ENCODE measurements at places on chromosomes 5 and 9.

DNA sequence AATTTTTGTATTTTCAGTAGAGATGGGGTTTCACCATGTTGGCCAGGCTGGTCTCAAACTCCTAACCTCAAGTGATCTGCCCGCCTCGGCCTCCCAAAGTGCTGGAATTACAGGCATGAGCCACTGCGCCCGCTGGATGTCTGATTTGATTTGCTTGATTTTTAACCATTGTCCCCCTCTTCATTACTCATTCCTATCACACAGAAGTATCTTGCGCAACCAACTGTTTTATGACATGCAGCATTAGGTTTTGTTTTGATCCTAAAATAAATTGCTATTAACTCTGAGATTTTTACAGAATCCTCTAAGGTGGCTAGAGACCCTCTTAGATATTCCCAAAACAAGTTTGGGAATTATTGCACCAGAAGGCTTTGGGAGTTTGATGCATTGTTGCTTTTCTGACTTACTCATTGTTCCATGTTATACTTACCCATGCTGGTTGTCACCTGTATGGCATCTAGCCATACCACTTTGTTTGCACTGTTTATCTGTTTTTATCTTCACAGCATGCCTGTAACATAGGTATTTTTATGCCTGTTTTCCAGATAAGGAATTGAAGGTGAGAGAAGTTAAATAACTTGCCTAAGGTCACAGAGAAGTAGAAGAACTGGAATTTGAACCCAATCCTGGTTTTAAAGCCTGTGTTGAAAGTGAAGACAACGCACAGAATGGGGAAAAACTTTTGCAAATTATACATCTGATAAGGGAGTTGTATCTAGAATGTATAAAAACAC is 35.9 kb upstream of the PWWP2A start:
- DNase-seq, result no peak

DNA sequence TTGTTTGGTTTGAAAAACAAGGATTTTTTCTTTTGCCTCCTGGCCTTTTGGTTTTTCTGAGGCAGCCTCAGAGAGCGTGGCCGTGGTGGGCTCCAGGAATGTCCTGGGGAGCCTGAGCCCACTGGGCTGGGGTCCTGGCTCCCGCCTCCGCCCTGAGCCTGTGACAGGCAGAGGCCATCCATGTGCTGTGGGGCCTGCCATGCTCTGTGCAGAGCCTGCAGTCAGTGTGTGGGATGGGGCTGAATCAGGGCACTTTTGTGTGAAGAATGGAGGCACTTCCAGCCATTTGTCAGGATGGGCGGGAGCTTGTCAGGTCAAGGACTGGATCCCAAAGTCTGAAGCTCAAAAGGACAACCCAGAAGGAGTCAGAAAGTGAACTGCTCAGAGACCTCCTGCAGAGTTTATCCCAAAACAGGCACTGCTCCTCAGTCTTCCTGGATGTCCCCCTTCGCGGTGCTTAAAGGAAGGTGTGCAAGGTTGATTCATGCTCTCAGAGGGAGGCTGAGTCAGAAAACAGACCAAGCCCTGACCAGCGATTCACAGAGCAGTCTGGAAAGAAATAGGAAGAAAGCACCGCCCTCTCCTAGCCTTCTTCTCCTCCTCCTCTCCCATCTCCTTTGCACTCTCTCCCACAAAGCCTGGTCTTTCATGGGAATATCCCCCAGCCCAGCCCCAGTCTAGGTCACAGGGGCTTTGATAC is 53.2 kb downstream of the MVB12B start:
- no peak for DNase-seq

DNA sequence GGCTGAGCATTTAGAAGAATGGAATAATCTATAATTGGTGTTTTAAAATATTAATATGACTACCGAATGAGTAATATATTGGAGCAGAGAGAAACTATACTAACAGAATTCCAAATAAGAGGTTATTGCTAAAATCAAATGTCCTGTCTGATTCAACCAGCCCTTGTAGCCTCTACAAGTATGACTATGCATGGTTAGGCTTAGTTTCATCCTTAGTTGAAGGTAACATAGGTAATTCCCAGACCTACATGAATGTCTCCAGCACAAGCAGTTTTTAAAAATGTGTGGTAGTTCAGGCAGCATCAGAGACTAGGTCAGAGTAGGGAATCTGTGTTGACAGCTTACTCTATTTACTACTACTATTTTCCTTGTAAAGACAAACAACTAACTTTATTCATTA is 51.7 kb upstream of the SLC27A6 start:
- DNase-seq, result no peak

- no peak for DNase-seq
Observed at GRCh38 chr5:178677429-178677828, 50.6 kb upstream of the CLK4 start.

GRCh38 chr9:28024676-28025075 is 451.4 kb upstream of the C9orf72 start:
- no peak for DNase-seq

GRCh38 chr5:78005021-78005785 is 229.1 kb upstream of the TBCA start:
- DNase-seq, result no peak

- DNase-seq, result no peak
Observed at GRCh38 chr9:89484475-89485404, 13.2 kb downstream of the SEMA4D start.

- no peak for DNase-seq
Observed at GRCh38 chr5:179612577-179613459, 10.7 kb downstream of the HNRNPH1 start.

GRCh38 chr5:31895199-31895820 is 256.4 kb downstream of the PDZD2 start:
- DNase-seq, result no peak

- DNase-seq, result no peak
Observed at GRCh38 chr5:135975122-135975521, 20.3 kb upstream of the LECT2 start.

DNA sequence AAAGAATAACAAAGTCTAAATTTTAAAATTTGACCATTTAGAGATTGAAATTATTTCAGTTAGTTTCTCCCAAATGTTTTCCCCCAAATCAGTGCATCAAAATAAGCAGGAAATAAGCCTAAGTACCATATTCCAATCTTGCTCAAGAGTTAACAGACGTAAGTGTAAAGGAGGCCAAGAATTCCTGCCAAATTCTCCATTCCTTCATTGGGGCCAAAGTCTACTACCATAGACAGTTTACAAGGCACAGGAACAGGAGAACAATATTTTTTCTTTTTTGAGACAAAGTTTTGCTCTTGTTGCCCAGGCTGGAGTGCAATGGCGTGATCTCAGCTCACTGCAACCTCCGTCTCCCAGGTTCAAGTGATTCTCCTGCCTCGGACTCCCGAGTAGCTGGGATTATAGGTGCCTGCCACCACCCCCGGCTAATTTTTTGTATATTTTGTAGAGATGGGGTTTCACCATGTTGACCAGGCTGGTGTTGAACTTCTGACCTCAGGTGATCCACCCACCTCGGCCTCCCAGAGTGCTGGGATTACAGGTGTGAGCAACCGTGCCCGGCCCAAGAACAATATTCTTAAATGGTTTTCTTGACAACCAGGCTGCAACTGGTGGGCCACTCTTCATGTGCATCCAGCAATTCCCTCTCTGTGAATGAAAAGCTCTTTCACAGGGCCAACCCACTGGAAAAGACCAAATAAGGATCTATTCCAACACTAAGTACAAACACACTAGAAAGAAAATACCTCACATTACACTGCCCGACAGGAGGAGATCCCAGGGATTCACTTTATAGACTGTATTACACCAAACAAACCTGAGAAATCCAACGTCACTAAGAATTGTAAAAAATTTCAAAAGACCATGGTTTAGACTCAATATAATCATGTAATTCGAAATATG is 127.7 kb downstream of the MAPKAP1 start:
- DNase-seq, result no peak

DNA sequence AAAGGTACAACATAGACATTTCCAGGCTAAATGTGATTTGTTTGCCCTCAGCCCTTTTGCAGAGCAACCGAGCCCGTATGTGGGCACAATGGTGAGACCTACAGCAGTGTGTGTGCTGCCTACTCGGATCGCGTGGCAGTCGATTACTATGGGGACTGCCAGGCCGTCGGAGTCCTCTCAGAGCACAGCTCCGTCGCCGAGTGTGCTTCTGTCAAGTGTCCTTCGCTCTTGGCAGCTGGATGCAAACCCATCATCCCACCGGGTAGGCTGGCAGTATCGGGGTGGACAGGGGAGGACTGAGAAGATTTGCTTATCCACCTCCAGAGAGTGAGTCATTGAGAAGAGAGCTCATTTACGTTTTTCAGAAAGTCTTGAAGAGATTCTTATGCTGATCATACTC is 17.8 kb upstream of the GLIPR2 start:
- no peak for DNase-seq

DNA sequence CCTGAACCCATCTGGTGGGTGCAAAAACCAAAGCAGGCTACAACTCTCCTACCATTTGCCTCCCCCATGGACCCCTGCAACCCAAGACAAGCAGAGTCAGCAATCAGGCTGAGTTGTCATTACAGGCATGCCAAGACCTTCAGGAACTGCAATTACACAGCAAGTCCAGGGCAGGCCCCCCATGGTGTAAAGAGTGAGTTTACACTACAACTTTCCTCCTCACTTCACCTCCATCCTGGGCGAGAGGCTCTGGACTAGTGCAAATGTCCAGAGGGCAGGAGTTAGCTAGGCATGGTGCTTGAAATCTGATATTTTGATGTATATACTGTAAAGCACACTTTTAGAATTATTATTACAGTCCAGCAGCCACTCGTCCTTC is 7.0 kb upstream of the P4HA2 start:
- DNase-seq, result no peak

- no peak for DNase-seq
Observed at GRCh38 chr5:163888366-163888765, 382.9 kb downstream of the MAT2B start.

GRCh38 chr5:96876292-96876850 is at the start of gene ERAP2:
ERAP2 (plus strand) TSS chr5:96876500; CDS start chr5:96879686, 3,186 bp downstream.
- DNase-seq, result no peak

GRCh38 chr9:28909526-28909925 is 1336.2 kb upstream of the C9orf72 start:
- DNase-seq, result no peak

DNA sequence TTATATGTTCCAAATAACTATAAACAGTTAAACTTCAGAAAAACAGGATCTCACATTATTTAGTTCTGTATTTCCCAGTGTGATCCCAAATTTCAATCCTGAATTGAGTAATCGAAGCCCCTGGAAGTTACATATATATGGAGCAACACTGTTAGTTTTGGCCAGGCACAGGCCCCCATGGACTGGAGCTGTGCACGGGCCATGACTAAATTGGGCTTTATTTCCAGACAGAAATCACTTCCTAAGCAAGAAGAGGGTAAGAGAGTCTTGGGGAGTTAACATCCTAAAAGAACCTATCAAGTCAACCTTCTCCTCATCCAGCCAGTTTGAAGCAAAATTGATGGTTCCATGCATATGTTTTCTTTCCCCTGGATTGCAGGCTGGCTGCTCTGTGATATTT is 393.0 kb downstream of the TMEM167A start:
- DNase-seq, result no peak

DNA sequence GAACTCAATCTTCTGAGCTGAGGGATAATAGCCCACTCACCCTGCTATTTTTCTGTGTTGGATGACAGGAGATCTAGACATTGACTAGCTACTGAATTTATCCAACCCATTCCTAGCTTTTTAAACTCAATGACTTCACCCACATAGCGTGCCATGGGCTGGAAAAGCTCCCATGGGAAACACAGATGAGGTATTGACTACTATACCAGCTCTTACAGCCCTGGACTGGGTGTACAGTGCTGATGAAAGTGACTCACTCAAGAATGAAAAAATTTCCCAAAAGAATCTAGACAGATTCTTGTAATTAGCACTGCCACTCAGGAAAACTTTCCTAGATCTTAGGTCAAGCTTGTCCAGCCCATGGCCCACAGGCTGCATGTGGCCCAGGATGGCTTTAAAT is 72.7 kb upstream of the NREP start:
- no peak for DNase-seq

DNA sequence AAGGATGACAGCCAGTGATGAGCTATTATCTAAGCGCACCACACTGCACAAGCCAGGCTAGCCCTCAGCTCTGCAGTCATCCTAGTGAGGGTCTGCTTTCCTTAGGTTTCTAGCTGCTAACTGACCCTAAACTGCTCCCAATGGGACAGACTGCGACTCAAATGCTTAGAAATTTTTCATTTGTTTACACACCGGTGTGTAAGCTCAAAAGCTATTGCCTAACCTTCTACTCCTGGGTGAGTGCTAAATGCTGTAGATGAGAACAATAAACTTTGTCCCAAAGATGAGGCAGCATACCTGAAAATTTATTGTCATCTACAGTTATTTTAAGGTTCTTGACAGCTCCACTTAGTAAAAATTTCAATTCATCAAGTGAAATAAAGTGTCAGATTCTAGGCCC is 311.4 kb downstream of the TMEM167A start:
- no peak for DNase-seq

DNA sequence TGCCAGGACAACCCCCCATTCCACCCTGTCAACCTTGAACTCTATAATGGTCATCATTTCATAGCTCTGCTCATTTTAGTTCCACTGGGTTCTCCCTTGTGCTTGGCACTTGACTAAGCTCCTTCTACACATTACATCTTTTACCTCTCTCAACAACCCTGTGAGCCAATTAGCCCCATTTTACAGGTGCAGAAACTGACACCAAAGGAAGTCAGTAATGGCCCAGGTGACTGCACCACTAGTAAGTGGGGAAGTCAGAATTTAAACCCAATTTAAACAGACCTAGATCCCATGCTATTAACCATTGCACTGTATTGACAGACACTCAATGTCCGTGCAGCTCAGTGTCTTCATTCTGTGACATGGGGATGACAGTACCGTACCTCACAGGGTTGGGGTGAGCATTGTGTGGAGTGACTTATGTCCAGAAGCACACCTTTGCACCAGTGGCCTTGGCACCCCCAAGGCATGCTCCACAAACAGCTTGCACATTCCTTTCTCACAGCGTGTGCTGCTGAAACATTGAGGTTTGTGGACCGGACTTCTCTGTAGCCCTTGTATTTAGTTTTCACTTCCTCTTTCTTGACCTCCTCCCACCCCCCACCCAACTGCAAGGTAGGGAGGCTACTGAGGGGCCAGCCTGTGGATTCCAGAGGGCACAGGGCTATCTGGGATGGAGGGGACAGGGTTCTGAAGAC is 23.1 kb downstream of the IRF1 start:
- DNase-seq, result no peak

- no peak for DNase-seq
Observed at GRCh38 chr5:153400931-153401330, 89.5 kb upstream of the GRIA1 start.

- DNase-seq, result no peak
Observed at GRCh38 chr9:92295240-92295790, 1.8 kb upstream of the IARS1 start.

All from T-helper 2 cell treated with Interferon-gamma antibody and Interleukin-4, amounts not matched to agents 5 μg/mL and 100 μg/mL, for 36 hours (primary cell).